ENCODE measurements at places on chromosomes 11 and 22.
A peak's percentile ranks its signal among the peaks of the same experiment; 100 is the strongest.

- DNase-seq, result no peak
Observed at GRCh38 chr11:122897606-122898210, 15.1 kb downstream of the JHY start.

DNA sequence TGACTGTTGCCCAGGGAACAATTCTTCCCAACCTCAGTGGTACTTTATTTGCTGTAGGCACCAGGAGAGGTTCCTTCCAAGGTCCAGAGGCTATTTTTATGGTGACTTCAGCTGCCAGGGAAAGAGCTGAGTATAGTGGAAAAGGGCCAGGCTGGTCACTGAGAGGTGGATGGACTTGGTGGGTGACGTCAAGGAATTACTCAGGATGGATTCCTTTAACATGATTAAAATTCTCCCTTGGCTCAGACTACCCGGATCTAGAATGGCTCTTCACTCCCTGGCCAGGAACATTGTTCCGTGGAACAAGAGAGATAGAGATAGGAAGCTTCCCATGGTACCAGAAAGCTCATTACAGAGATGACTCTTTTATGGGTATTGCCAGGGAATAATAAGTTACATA, 8.7 kb upstream of the CALCA start:
- no peak for DNase-seq

- DNase-seq, result no peak
Observed at GRCh38 chr22:49006207-49007012, 821.3 kb downstream of the BRD1 start.

DNA sequence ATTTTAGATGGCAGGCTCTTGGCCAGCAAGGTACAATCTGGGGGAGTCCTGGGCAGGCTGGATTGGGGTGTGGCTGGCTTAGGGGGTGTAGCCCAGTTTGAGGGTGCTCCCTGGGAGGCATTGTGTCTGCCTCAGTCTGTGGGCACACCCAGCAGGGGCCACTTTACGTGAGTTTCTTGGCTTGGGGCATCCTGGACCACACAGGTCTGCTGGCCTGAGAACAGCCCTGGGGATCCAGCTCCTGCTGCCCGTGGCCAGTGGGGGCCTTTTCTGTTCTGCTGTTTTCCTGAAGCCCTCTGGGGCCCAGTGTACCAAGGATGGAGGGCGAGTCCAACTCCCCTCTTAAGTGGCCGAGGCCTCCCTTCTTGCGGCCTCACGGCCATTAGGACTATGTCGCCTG, 71.9 kb downstream of the MPPED1 start:
- no peak for DNase-seq

DNA sequence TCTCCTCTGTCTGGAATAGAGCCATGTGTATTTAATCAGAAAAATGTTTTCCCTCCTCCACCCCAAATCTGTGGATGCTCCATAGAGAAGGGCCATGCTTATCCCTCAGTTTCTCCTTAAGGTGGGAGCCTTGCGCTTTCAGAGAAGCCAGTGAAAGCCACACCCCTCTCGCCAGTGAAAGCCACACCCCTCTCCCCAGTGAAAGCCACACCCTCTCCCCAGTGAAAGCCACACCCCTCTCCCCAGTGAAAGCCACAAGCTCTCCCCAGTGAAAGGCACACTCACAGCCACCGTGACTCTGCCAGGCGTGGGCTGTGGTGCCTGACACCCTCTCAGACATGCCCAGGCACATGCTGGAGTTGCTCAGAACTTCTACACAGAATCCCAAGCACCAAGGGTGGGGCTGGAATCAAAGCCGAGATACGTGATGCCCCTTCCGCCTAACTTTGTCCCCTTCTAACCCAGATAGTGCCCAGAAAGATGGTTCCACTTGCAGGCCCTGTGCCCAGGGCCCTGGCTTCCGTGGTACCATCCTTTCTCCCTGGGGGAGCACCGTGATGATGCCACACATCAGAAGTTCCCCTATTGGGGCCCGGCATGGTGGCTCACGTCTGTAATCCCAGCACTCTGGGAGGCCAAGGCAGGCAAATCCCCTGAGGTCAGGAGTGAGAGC, 16.5 kb upstream of the PRR5 start:
- DNase-seq, result peak; percentile 83

- no peak for DNase-seq
Observed at GRCh38 chr11:86129740-86130540, 61.1 kb upstream of the PICALM start.

DNA sequence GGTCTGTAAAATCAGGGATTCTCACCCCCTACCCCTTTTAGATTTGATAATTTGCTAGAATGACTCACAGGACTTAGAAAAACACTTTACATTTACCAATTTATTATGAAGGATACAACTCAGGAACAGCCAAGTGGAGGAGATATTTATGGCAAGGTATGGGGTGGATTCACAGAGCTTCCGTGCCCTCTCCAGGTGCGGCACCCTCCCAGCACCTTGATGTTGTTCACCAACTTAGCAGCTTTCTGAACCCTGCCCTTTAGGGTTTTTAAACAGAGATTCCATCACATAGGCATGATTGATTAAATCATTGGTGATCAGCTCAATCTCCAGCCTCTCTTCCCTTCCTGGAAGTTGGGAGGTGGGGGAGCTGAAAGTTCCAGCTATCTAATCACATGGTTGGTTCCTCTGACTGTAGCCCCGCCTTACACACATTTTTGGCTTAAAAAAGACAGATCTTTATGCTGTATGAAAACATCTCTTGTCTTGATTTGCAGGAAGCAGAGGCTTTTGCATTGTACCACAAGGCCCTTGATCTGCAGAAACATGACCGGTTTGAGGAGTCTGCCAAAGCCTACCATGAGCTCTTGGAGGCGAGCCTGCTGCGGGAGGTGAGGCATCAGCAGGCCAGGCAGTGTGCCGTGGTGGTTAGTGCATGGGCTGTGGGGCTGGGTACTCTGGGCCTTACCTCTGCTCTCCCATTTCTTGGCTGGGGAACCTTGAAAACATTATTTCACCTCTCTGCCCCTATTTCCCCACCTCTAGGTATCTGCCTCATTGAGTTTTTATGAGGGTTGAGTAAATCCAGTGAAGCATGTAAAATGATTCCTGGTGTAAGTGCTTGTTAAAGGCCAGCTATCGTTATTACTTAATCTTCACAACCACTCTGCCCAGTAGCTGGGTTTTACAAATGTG, 27.0 kb downstream of the CABIN1 start:
- no peak for DNase-seq

DNA sequence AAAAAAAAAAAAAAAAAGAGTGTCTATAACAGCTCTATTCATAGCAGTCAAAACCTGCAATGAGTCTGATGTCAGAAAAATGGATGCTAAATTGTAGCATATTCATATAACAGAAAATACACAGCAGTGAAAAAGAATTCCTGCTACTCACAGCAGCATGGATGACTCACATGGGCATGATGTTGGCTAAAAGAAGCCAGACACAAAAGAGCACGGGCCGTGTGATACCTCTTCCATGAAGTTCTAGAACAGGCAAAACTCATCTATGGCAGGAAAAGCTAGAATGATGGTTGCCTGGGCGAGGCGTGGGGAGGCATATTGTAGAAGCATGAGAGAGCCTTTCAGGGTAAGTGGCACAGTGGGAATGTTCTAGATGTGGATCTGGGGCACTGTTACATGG, 18.9 kb downstream of the PLAAT3 start:
- no peak for DNase-seq

GRCh38 chr11:2536440-2536989, 91.7 kb downstream of the KCNQ1 start:
- no peak for DNase-seq

DNA sequence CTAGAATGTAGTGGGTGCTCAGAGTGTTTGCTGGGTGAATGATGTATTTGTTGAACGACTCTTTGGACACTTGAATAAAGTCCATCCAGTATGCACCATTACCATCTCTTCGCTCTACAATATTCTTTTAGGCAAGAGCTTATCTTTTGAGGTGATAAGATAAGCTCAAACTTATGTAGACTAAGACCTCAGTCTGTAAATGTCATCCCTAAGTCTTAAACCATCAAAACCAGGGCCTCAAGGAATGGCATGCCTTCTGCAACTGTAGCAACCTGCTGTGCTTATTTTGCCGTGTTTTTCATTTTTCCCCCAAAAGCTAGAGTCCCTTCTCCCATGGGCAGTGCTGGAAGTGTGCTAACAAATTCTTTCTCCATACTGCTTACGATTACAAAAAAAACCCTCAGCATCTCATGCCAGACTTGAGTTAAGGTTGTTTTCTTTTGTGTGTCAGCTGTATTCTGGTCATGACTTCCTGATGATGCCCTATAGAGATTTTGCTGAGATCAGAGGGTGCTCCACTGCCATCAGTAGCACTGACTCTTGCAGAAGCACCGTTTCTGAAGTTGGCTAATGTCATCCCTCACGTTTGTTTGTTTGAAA, 27.8 kb downstream of the LIMK2 start:
- DNase-seq, result no peak

DNA sequence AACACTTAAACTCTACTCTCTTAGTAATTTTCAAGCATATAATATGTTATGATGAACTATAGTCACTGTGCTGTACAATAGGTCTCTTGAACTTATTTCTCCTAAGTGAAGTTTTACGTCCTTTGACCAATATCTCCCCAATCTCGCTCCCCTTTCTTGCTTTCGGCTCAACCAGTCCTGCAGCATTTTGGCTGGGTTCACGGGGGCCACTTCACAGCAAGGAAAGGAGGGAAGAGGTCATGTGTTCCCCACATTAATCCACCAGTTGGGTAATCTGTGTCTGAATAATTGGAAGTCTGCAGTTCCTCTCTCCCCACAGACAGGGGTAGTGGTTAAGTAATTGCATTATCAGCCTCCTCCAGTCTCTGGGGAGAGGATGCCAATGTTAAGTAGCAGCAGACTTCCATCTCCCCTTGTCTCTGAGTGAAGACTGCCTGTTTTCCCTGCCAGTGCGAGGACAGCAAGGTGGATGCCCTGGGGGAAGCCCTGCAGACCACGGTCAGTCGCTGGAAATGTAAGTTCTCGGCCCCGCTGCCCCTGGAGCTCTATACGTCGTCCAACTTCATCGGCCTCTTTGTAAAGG, 59.2 kb upstream of the CRTAM start:
- DNase-seq, result no peak

All from activated CD4-positive, alpha-beta T cell treated with anti-CD3 and anti-CD28 coated beads for 4 hours (primary cell).